ENCODE measurements at places on chromosomes 3 and 15.
A peak's percentile ranks its signal among the peaks of the same experiment; 100 is the strongest.

- DNase-seq: no peak
Measured at GRCh38 chr3:19945534-19945933, 1.4 kb upstream of the RAB5A start.

GRCh38 chr3:155948476-155948875 is 78.0 kb downstream of the GMPS start:
- DNase-seq: no peak

GRCh38 chr3:16849229-16849628 is 35.5 kb upstream of the PLCL2 start:
- peak; percentile 28 for DNase-seq

- peak; percentile 33 for DNase-seq
Measured at GRCh38 chr15:48520376-48521155, 124.9 kb downstream of the FBN1 start.

DNA sequence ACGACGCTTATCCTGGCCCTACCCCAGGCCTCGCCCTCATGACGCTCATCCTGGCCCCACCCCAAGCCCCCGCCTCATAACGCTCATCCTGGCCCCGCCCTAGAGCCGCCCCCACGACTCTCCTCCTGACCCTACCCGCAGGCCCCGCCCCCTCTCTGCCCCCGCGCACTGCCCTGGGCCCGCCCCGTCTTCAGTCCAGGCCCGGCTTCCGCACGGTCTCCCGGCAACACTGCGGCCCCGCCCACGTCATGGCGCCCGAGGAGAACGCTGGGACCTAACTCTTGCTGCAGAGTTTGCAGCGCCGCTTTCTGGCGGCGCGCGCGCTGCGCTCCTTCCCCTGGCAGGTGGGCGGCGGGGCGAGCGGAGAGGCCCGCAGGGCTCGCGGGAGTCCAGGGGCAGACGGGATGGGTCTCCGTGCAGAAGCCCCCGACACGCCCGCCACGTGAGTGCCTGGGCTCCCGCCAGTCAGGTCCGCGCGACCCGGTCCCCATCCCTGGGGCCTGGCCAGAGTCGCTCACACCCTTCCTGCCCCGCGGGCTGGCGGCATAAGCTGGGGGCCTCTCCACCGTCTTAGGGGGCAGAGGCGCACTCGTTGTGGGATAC is 52.5 kb upstream of the ROPN1B start:
- no peak for DNase-seq

GRCh38 chr3:17740721-17741141 is 1.7 kb downstream of the TBC1D5 start:
- DNase-seq: no peak

DNA sequence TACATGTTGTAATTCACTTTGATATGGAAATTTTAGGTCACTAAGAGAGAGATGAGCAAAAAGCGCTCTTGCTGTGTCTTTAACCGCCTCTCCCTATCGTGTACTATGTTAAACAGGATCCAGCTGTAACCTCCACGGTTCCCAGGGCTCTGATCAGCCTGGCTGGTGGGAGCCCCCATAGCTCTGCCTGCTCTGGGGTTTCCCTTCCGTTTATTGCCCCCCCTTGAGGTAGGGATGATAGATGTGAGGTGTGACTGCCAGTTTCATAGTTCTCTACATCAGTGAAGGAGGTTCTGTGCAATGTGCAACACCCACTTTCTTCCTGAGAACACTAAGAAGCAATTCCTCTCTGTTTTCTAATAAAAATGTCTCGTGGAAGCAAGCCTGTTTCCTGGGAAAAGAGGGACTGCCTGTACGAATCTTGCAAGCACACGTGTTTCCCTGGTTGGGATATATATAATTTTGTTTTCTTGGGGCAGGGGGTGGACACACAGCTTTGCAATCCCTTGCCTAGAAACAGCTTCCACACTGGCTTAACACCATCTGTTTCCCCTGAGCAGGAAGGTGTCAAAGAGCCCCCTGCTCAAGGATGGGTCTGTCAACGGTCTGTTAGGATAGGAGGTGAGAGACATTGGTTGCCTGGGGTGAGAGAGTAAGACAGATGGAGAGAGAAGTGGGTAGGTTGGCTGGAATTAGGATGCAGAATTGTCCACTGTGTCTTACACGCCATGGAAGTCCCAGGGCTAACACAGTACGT is 23.8 kb downstream of the CORO2B start:
- DNase-seq: no peak

DNA sequence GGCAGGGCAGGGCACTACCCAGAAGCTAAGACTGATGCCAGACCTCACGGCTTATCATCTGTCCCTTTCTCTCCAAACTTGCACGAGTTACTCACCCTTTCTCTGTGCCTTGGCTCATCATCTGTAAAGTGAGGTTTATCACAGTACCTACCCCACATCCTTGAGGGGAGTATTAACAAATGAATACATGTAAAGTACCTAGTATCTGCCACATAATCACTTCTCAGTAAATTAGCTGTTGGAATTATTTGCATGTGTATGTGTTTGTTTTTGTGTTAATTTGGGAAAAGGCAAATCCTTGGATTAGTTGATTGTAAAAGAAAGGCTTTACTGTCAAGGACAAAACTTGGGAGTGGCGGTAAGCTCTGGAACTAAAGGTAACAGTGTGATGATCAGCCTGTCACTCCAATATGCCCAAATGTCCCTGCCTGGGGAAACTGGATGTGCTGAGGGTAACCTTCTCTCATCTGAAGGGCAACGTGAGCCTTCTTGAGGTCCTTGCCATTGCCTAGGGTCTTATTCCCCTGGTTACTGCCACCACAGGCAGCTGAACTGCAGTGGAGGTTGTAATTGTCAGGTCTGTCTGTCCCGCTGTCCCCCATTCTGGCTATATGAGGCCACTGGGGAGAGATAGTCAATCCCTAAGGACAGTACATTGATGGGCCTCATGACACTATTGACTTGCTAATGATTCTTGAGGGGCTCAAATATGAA is 269.4 kb downstream of the CLSTN2 start:
- no peak for DNase-seq

Measured in endothelial cell (in vitro differentiated cells).